Cerebellum (tissue), 4 donors: ENCODE measurements at places on chromosomes 6 and 20. TPM values are rescaled to one million over a fixed set of nuclear protein-coding genes. Genes with fewer than 3 reads are reported as not detected.

The WFDC6 gene
- total RNA-seq: not detected

The KIF6 gene
- 2.6 TPM for total RNA-seq

The DTD1 gene
- 48.3 TPM for total RNA-seq

The C6orf15 gene
- not detected for total RNA-seq

The BEND3 gene
- 7.7 TPM for total RNA-seq

The ELOVL5 gene
- total RNA-seq: 50.4 TPM

The SEMG1 gene
- total RNA-seq: not detected

The GLP1R gene
- total RNA-seq: 0.82 TPM

The TGM6 gene
- total RNA-seq: not detected

The GRM1 gene
- 28.9 TPM for total RNA-seq

The APCDD1L gene
- not detected for total RNA-seq

The OR2H2 gene
- total RNA-seq: not detected

The IMPG1 gene
- 0.36 TPM for total RNA-seq

The EPPIN gene
- not detected for total RNA-seq

The YTHDF1 gene
- total RNA-seq: 18.8 TPM

The PROKR2 gene
- total RNA-seq: 0.45 TPM

The RGS17 gene
- 60.7 TPM for total RNA-seq

The BCAS4 gene
- 3.4 TPM for total RNA-seq

The ANKRD66 gene
- total RNA-seq: 0.27 TPM

The CLDN20 gene
- total RNA-seq: not detected

DNA sequence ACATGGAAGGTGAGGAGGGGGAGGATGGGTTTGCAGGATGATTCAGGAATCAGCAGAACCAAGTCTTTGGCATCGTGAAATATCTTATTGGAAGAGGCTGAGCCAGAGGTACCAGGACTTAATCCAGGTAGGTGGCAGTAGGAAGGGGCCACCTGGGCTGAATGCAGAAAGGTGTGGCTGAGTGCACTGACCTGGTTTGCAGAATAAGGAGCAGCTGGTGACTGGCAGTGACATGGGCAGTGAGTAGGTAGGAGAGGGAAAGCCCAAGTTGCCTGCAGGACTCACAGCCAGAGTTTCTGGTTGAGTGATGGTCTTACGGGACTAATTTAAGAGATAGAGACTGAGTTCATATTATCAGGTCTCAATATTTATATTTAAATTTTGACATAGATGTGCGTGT is 1.1 kb upstream of the PBOV1 start:
- peak; percentile 58 for DNase-seq

DNA sequence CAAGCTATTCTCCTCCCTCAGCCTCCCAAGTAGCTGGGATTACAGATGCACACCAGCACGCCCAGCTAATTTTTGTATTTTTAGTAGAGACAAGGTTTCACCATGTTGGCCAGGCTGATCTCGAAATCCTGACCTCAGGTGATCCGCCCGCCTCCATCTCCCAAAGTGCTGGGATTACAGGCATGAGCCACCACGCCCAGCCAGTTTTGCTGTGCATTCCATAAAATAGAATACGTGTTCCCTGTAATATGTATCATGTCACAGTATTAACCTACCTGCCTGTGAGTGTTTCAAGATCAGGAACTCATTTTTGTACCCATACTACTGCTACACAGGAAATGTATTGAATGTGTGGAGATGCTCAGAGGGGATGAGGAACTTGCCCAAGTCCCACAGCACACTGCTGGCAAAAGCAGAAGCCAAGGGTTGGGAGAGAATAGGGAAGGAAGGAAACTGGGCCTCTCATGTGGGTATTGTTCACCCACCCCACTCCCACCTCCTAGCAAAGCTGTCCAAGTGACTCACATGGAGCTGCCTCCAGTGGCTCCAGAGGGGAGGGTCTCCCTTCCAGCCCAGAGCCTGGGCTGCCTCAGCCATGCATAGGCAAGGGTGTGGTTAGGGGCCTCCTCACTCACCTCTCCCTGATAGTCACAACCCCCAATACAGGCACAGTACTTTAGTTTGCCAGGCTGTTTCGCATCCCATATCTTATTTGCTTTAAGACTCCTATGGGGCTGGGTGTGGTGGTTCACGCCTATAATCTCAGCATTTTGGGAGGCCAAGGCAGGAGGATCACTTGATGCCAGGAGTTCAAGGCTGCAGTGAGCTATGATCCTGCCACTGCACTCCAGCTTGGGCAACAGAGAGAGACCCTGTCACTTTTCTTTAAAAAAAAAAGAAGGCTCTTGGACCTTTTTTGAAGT is 9.4 kb downstream of the HM13 start:
- DNase-seq: no peak

DNA sequence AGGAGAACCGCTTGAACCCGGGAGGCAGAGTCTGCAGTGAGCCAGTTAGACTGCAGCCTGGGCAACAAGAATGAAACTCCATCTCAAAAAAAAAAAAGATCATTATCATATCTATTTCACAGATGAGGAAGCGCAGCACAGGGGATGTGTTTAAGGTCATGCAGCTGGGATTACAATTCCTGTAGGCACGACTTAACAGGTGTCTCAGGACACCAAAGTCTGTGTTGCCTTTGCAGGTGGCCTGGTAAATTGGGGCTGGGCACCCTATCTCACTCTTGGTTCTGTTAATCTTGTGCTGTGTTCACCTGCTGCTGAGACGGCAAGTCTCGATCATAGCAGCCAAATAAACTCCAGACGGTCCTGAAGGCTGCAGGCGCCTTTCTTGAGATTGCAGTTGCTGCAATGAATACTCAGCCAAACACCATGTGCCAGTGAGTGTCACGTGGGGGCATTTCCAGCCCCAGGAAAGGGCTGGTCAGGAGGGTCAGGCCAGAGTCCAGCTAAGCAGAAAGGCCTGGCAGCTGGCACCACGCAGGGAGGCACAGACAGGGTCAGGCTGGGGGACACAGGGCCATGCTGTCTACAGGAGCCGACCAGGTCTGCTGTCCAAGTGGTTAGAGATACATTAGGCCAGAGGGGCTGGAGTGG is 55.8 kb downstream of the FGD2 start:
- no peak for DNase-seq

DNA sequence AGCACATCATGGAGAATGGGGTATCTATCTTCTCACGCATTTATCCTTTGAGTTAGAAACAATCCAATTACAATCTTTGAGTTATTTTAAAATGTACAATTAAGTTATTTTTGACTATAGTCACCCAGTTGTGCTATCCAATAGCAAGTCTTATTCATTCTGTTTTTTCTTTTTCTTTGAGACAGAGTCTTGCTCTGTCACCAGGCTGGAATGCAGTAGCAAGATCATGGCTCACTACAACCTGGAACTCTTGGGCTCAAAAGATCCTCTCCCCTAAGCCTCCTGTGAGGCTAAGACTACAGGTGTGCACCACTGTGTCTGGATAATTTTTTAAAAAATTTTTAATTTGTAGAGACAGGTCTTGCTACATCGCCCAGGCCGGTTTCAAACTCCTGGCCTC is 201.5 kb upstream of the ZNF217 start:
- no peak for DNase-seq

- no peak for DNase-seq
Observed at GRCh38 chr20:46618316-46619100, 32.8 kb downstream of the SLC13A3 start.

GRCh38 chr6:149985481-149985937 is 21.8 kb downstream of the ULBP1 start:
- no peak for DNase-seq

GRCh38 chr6:89596056-89596455 is 42.5 kb downstream of the LYRM2 start:
- no peak for DNase-seq

GRCh38 chr20:46583411-46584214 is 33.2 kb upstream of the OCSTAMP start:
- DNase-seq: no peak

DNA sequence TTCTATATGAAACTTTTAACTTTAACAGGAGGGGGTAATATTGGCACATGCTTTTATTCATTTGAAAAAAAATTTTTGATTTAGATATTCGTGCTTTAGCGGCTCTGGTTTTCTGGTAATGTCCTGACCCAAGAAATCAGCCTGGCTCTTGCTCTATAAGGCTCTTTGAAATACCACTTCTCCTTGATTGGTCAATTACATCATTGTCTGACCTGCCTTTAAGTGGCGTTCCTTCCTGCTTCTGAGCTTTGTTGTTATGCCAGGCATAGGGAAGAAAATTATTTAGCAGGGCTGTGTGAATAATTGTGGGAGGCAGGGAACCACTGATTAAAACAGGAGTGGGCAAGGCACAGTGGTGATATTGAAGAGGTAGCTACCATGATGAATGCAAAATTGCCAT is 3.9 kb downstream of the RNF144B start:
- DNase-seq: no peak

GRCh38 chr20:47231382-47232039 is 125.0 kb downstream of the ZMYND8 start:
- DNase-seq: no peak

DNA sequence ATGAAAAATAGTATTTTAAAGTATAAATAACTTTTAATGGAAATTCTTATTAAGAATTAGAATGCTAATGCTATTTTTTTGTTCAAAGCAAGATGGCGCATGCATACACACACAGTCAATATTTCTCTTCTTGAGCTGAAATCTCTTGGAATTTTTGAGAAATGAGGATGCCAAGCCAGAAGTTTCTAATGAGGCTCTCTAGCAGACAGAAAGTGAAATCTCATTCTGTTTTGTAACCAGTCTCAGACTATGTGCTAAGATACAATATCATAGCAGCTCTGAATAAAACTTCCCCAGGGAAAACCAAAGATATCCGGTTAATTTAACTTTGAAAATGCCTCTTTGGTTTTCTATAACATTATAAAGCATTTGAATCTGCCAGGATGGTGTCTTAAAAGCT is 97.2 kb upstream of the HDAC2 start:
- no peak for DNase-seq

- no peak for DNase-seq
Observed at GRCh38 chr6:11653028-11653583, 115.6 kb downstream of the TMEM170B start.

DNA sequence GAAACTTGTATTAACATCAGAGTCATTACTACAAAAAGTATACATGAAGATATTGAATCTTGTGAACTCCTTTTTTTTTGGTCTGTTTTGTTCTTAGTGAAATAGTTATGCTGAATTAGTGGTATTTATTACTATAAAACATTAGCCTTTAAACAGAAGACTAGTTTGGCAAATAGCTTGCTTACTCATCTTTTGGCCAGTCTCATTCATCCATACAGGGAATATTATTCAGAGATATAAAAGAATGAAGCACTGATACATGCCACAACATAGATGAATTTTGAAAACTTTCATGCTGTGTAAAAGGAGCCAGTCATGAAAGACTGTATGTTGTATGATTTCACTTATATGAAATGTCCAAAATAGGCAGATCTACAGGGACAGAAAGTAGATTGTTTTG is 205.9 kb downstream of the ZFAND3 start:
- DNase-seq: no peak

DNA sequence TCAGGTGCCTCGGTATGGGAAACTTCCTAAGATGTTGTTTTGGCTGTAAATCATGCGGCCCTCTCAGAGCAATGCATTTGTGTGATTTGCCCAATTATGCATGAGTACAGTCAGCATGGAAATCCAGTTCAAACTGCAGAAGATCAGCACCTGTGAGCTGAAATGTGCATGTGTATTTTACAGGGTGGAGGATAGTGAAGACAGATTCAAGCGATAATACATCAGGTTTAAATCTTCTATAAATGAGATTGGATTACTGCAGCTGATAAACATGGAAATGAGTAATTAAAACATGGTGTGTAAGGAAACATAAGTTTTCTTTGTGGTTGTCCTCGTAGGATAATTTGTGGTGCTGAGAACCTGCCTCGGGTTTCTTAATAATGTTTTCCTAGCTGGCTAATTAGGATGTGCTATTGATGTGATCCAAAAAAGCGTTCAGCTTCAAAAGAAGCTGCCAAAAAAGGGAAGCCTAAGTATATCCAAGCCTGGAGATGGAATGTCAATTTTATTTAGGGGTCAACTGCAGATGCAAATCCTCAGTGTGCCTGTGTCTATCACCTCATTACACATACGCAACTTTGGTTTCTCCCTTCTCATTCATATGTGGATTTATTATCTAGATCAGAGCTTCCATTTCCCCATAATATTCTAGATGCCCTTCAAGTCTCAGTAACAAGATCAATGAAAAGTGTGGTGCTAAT is 117.1 kb upstream of the CCDC28A start:
- DNase-seq: no peak

DNA sequence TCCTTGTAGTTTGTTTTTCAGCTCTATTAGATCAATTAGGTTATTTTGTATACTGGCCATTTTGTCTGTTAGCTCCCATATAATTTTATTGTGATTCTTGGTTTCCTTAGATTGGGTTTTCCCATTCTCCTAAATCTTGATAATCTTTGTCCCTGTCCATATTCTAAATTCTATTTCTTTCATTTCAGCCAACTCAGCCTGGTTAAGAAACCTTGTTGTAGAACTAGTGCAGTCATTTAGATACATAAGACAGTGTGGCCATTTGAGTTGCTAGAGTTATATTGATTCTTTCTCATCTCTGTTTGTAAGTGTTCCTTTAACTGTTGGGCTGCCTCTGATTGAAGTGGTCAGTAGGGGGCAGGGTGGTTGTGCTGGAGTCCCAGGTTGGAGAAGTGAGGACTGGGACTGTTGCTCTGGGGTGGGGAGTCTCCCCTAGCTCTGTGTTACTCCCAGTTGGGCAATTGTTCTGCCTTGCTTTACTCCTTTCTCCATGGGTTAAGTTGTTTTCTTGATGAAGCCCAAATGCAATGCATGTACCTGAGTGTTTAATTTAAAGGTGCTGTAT is 98.8 kb upstream of the NRN1 start:
- no peak for DNase-seq

GRCh38 chr6:3801960-3802359 is 47.2 kb upstream of the FAM50B start:
- no peak for DNase-seq

- DNase-seq: no peak
Observed at GRCh38 chr6:17156966-17157365, 55.1 kb downstream of the STMND1 start.

- no peak for DNase-seq
Observed at GRCh38 chr20:710780-711450, 35.3 kb upstream of the SCRT2 start.

GRCh38 chr20:54122189-54122588 is 51.6 kb downstream of the CYP24A1 start:
- no peak for DNase-seq

GRCh38 chr6:157001716-157002115 is 224.5 kb downstream of the ARID1B start:
- DNase-seq: no peak

DNA sequence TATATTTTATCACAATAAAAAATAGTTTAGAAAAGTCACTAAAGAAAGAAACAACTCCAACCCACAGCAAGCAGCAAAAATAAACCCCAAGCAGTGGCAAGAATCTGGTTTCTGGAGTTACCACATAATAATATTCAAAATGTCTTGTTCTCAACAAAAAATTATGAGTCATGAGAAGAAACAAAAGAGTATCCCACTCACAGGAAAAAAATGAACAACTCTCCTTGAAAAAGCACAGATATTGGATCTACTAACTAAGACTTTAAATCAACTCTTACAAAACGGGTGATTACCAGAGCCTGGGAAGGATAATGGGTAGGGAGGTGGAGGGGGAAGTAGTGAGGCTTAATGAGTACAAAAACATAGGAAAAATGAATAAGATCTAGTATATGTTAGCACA is 425.6 kb downstream of the PLCB1 start:
- DNase-seq: no peak

- no peak for DNase-seq
Observed at GRCh38 chr20:54267483-54268003, 59.7 kb downstream of the PFDN4 start.
